ENCODE measurements at places on chromosomes 11 and 22.

GRCh38 chr11:78195917-78196560 lies 7.3 kb downstream of the USP35 start:
- DNase-seq, result no peak

DNA sequence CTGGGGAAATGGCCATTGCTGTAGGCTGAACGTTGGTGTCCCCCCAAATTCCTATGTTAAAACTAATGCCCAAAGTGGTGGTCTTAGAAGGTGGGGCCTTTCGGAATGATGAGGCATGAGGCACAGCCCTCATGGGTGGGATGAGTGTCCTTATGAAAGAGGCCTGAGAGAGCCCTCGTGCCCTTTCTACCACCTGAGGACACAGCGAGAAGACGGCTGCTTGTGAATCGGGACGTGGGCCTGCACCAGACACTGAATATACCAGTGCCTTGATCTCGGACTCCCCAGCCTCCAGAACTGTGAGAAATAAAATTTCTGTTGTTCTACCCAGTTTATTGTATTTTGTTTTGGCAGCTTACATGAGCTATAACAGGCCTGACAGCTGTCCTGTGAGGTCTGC lies 162.9 kb upstream of the B3GAT1 start:
- no peak for DNase-seq

DNA sequence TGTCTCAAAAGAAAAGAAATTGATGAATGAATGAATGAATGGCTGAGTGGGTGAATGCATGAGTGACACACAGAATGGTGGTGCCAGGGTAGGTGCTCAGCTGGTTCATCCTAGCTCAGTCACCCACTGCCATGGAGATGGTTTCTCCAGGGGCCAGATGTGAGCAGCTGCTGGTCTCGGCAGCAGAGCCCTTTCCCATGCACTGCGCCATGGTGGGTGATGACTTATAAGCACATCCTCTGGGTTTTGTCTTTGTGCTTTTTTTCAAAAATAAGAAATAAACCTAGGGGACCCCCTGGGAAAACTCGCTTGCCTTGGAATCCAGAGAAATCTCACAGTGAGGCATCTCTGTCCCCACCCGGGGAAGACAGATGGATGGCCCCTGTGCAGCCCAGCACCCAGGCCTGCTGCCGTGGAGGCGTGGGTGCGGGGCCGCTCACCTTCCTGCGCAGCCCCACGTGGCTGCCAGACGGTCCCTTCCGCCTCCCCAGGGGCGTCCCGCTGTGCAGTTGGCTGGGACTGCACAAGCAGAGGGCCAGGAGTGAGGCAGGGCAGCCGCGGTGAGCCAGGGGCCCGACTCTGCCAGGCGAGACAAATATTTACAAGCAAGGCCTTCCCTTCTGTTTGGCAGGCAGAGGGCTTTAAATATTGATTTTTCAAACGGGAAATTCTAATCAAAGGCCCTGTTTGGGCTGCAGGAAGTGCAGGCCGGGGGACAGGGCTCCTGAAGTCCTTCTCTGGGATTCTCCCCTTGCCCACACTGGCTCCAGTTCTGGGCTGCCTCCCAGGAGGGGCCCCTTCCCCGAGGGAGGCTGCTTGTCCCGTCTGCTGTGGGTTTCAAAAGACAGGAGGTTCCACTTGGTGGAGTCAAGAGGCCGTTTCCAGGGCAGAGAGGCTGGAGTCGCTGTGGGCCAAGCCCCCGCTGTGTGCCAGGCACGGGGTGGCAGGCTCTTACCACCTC lies 24.3 kb downstream of the MPPED1 start:
- no peak for DNase-seq

DNA sequence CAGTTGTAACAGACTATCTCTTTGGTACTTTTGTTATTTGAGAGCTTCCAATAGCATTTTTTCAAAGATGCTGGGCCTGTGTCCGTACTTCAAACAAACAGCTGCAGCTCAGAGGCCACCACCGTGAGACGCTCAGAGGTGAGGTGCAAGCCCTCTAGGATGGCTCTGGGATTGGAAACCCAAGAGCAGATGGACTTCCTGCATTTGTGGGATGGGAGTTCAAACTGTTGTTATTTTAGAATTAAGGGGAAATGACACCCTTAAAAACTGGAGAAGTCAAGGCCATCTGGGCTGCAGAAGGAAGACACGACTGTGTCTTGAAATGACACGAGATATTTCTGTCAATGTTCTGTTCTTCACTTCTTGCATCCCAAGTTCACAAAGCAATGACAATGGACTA lies 9.2 kb upstream of the IL10RA start:
- DNase-seq, result no peak

GRCh38 chr11:96215110-96215782 lies 127.7 kb downstream of the MAML2 start:
- DNase-seq, result no peak

DNA sequence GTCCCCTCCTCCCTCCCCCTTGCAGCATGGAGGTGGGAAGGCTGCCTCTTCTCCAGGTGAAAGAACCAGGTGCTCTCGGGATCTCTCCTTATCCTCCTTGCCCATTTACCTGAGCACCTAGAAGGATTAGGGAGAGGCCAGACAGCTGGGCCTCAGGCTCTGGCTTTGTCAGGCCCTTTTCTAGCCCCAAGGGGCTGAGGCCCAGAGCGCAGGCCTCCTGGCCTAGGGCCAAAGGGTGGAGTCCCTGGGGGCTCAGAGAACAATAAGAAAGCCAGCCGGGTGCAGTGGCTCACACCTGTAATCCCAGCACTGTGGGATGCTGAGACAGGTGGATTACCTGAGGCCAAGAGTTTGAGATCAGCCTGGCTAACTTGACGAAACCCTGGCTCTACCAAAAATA lies 5.4 kb upstream of the TTLL1 start:
- no peak for DNase-seq

- DNase-seq, result no peak
Observed at GRCh38 chr22:26333088-26333800, 95.8 kb upstream of the ASPHD2 start.

DNA sequence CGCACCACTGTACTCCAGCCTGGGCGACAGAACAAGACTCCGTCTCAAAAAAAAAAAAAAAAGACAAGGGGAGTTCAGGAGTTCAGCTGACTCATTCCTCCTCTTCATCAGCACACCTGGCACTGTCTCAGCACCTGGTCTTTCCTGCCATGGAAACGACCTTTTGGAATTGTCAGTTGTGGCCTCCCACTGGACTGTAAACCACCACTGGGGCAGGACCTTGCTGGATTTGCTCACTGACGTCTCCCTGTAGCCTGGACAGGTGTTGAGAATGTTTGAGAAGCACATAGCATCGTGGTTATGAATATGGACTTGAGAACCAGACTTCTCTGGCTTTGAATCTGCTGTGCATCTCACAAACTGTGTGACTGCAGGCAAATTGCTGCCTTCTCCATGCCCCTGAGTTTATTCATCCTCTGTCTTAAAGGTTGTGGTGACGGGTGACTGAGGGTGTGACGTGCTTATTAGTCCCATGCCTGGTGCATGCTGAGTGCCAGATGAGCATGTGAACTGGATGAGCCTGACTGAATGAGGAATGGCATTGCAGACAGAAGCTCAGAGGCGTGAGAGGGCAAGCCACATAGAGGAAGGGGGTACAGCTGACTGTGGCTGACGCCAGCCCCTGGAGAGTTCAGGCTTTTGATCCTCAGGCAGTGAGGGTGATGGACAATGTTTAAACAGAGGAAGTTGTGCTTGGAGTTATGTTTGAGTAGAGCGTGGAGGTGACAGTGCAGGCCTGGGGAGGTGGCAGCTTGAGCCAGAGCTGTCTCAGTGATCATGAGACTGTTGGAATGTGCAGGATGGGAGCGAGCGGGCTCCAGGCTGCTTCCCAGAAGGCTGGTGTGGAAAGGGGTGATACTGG lies 12.7 kb downstream of the TOM1 start:
- DNase-seq, result no peak

GRCh38 chr22:31577711-31578110 lies 81.4 kb downstream of the SFI1 start:
- no peak for DNase-seq
